Thoracic aorta (tissue), 2 donors: ENCODE measurements at places on chromosomes 1 and 21. TPM values are rescaled to one million over a fixed set of nuclear protein-coding genes. Genes with fewer than 3 reads are reported as not detected.

The ACTN2 gene
- 32.2 TPM for total RNA-seq

The A3GALT2 gene
- total RNA-seq = 0.71 TPM

The LCE1C gene
- total RNA-seq = 2.8 TPM

The IL12RB2 gene
- total RNA-seq = 3.5 TPM

- H3K4me1 ChIP-seq = no peaks in the 10 kb centered on the region
- H3K4me3 ChIP-seq = no peak overlapping the region
- no peak for DNase-seq
- no peaks in the 10 kb centered on the region for H3K27me3 ChIP-seq
- no peaks in the 10 kb centered on the region for H3K36me3 ChIP-seq
- no peak overlapping the region for H3K27ac ChIP-seq
These were observed 277.1 kb upstream of the NCAM2 start for GRCh38 chr21:20721151-20721550.

DNA sequence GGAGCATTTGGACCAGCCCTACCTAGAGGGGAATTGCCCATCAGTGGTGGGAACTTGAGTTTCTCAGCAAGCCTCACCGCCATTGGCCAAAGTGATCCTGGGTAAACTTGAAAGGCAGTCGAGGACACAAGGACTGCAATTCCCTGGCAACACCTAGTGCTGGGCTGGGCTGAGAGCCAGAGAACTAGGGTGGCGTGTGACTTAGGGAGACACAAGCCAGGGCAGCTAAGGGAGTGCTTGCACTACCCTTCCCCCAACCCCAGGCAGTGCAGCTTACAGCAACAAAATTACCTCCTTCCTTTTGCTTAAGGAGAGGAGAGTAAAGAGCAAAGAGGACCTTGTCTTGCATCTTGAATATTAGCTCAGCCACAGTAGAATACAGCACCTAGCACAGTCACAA, 176.9 kb upstream of the PRMT6 start:
- no peaks in the 10 kb centered on the region for H3K4me1 ChIP-seq
- H3K27ac ChIP-seq = no peak overlapping the region
- no peak overlapping the region for H3K4me3 ChIP-seq
- no peaks in the 10 kb centered on the region for H3K36me3 ChIP-seq
- DNase-seq = no peak

DNA sequence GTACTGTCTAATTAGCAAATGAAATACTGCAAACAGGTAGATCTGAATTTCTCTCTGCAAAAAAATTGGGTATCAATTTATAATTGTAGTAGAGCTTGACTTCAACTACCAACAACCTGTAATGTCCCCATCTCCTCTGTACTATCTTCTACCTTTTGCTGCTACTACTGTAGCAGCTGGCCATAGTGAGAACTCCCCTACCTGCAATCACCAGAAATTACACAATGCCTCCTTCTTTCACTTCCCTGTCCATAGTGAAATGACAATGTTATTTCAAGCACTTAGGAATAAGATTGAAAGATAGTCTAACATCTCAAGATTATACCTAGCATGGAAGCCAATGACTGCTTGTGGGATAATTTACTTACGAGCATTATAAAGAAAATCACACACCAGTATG, 100.4 kb downstream of the ACBD6 start:
- H3K4me3 ChIP-seq = no peak overlapping the region
- H3K27me3 ChIP-seq = no peaks in the 10 kb centered on the region
- no peaks in the 10 kb centered on the region for H3K36me3 ChIP-seq

- H3K27ac ChIP-seq = no peak overlapping the region
- no peaks in the 10 kb centered on the region for H3K27me3 ChIP-seq
- DNase-seq = no peak
- H3K4me1 ChIP-seq = no peaks in the 10 kb centered on the region
These were observed 58.5 kb downstream of the TYW3 start for GRCh38 chr1:74791491-74791890.

GRCh38 chr1:177411381-177411780, 240.6 kb downstream of the BRINP2 start:
- H3K4me1 ChIP-seq = no peaks in the 10 kb centered on the region
- no peak overlapping the region for H3K4me3 ChIP-seq
- no peaks in the 10 kb centered on the region for H3K27me3 ChIP-seq
- no peak for DNase-seq
- H3K36me3 ChIP-seq = no peaks in the 10 kb centered on the region

GRCh38 chr1:6167391-6168303, 12.5 kb downstream of the CHD5 start:
- DNase-seq = no peak
- H3K27ac ChIP-seq = no peak overlapping the region
- H3K4me1 ChIP-seq = no peaks in the 10 kb centered on the region
- H3K36me3 ChIP-seq = no peaks in the 10 kb centered on the region

- H3K4me3 ChIP-seq = no peak overlapping the region
- no peaks in the 10 kb centered on the region for H3K4me1 ChIP-seq
- no peaks in the 10 kb centered on the region for H3K27me3 ChIP-seq
- H3K27ac ChIP-seq = no peak overlapping the region
- H3K36me3 ChIP-seq = no peaks in the 10 kb centered on the region
- no peak for DNase-seq
These were observed 26.3 kb downstream of the CTNNBIP1 start for GRCh38 chr1:9883585-9884449.

DNA sequence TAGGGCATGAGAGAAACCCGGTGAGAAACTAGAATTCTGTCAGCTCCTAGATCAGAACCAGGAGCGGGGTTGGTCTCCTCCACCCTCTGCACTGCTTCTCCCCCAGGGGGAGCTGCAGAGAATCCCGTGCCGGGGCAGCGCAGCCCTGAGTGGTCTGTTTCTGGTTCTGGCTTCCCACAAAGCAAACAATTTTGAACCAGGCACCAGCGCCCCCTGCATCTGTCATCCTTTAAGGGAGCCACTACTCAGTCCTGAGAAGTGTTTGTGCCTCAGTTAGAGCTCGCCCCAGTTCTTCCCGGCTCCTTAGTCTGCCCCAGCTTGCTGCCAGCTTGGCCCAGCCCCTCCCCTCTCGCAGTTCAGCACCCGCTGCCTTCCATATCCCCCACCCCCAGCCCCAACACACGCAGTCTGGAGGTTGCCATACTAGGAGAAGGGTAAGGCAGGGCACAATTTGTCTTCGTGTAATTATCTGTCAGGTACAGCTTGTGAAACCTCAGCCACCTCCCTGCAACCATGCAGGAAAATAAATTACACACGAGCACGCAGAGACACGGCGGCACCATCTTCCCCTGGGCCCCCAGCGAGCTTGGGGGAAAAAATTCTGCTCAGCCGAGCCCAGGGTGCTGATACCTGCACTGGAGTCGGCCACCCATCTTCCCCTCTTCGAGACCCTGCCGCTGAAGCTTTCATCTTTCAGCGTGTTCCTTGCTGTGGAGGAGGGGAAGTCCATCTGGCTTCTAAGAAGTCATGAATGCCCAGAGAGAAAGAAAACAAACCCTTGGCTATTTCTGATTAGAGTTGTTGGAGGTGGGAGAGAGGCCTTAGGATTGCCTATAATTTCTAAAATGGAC, 62.6 kb upstream of the CD1D start:
- H3K4me3 ChIP-seq = peak overlapping the region; percentile 60
- no peaks in the 10 kb centered on the region for H3K4me1 ChIP-seq

DNA sequence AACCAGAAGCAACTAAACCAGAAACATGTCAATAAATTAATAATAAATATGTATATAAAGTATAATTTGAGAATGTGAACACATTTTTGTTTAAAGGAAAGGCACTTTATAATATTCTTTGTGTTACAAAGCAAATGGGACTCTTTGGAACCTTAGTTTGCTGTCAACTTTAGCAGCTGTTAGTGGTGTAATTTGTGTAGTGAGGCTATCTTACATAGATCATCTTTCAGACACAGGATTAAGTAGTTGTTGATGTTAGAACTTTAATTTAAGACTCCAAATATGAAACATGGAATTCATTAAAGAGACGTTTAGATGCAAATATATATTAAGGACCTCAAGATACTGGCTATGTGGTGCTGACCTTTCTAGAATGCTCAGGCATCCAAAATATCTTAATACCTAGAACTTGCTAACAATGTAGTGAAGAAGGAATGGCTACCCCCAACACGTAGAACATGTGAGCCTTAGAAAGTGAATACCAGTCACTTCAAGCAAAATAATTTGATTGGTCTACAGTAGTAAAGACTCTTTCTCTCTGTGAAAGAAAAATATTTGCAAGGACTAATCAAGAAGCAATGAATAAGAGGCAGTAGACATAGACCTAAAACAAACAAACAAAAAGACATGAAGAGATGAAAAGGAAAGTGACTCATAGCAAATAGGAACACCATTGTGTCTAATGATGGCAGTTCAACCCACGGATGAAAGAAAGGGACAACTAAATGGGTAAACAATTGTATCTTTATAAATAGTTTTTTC, 811.4 kb downstream of the USP25 start:
- no peaks in the 10 kb centered on the region for H3K27me3 ChIP-seq
- no peak overlapping the region for H3K4me3 ChIP-seq
- peaks cover 3% of the 10 kb centered on the region for H3K4me1 ChIP-seq
- no peak for DNase-seq
- H3K36me3 ChIP-seq = no peaks in the 10 kb centered on the region
- H3K27ac ChIP-seq = no peak overlapping the region

- no peaks in the 10 kb centered on the region for H3K36me3 ChIP-seq
- DNase-seq = no peak
- H3K27ac ChIP-seq = no peak overlapping the region
- H3K4me1 ChIP-seq = peaks cover 11% of the 10 kb centered on the region
- no peak overlapping the region for H3K4me3 ChIP-seq
These were observed 4.5 kb upstream of the TRIM67 start for GRCh38 chr1:231157311-231157710.

DNA sequence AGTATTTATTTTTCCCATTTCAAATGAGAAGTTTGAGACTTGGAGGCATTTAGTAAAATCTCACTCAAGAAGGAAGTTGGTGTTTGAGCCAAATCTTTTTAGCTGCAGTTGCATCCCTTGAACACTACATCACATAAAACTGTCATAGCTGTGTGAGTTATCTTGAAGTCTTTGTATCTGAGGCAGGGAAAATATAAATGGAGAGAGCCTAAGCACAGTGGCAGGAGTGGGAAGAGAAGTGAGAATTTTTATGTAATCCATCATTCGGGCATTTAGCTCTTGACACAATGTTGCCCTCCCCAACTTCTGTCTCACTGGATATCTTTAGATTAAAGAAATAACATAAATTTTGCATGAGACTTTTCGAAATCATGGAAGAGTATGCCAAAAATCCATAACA, 235.4 kb upstream of the GREM2 start:
- H3K4me3 ChIP-seq = no peak overlapping the region
- H3K27me3 ChIP-seq = no peaks in the 10 kb centered on the region
- no peak overlapping the region for H3K27ac ChIP-seq
- H3K36me3 ChIP-seq = no peaks in the 10 kb centered on the region
- H3K4me1 ChIP-seq = no peaks in the 10 kb centered on the region

- H3K27ac ChIP-seq = no peak overlapping the region
- DNase-seq = no peak
- H3K4me1 ChIP-seq = no peaks in the 10 kb centered on the region
These were observed 981.7 kb upstream of the B3GALT2 start for GRCh38 chr1:194167956-194168640.

DNA sequence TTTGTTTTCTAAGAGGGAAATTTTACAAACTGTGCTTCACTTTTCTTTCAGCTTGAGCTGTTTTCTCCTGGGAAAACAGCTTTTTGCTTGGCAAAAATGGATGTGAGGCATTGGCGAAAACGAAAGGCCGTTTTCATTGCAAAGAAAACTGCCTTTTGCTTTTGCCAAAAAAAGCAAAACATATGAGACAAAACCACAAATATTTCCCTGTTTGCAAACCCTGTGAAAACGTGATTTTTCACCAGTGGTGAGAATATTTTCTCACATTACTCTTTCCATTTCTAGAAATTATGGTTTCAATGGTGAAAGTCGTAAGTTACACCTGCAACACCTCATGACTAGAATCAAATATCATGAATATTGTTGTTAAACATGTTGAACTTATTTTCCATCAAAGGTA, 74.0 kb upstream of the ZBTB18 start:
- H3K27me3 ChIP-seq = no peaks in the 10 kb centered on the region
- H3K36me3 ChIP-seq = no peaks in the 10 kb centered on the region
- DNase-seq = no peak
- no peaks in the 10 kb centered on the region for H3K4me1 ChIP-seq
- no peak overlapping the region for H3K27ac ChIP-seq

DNA sequence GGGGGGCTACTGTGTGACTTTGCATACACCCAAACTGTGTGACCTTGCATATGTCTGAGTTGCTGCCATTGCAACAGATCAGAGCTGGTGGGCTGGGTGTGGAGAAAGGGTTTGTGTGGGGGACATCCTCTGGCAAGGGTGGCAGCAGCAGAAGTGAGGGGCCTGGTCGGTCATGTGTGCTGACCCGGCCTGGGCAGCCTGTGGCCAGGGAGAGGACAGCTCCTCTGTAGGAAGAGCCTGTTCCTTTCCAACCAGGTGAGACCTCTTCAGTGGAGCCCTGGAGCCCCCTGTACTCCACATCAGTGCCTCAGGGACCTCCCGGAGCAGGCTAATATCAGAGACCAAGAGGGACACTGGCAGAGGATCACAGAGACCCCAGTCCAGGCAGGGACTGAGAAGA, 8.3 kb downstream of the PCSK9 start:
- H3K27ac ChIP-seq = no peak overlapping the region
- no peaks in the 10 kb centered on the region for H3K36me3 ChIP-seq

- H3K27ac ChIP-seq = no peak overlapping the region
- H3K36me3 ChIP-seq = no peaks in the 10 kb centered on the region
- H3K4me1 ChIP-seq = no peaks in the 10 kb centered on the region
- DNase-seq = no peak
- no peak overlapping the region for H3K4me3 ChIP-seq
These were observed 322.9 kb downstream of the BARHL2 start for GRCh38 chr1:90394247-90394646.

- no peaks in the 10 kb centered on the region for H3K36me3 ChIP-seq
- DNase-seq = no peak
- no peak overlapping the region for H3K27ac ChIP-seq
- H3K27me3 ChIP-seq = no peaks in the 10 kb centered on the region
- H3K4me1 ChIP-seq = peaks cover 4% of the 10 kb centered on the region
These were observed 6.0 kb upstream of the EVI5 start for GRCh38 chr1:92790867-92791266.

- H3K27ac ChIP-seq = no peak overlapping the region
- no peaks in the 10 kb centered on the region for H3K27me3 ChIP-seq
- H3K4me3 ChIP-seq = no peak overlapping the region
- H3K36me3 ChIP-seq = no peaks in the 10 kb centered on the region
These were observed 13.5 kb downstream of the ZZZ3 start for GRCh38 chr1:77668924-77669449.

DNA sequence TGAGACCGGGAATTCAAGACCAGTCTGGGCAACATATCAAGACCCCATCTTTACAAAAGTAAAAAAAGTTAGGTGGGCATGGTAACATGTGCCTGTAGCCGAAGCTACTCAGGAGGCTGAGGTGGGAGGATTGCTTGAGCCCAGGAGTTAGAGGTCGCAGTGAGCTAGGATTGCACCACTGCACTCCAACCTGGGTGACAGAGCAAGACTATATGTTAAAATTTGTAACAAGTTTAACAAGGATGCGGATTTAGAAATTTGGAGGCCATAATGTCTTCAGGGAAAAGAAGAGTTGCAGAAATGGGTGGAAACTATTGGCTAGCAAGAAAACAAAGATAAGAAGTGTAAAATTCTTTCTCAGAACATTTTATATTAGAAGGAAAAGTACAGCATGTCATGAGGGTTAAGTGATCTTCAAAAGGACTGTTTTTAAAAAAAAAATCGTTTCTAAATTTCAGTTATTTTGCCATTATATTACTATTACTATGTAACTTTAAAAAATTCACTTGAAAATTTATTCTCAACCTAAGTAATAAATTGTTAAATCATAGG, 17.6 kb downstream of the SOAT1 start:
- no peak overlapping the region for H3K27ac ChIP-seq
- no peak for DNase-seq
- H3K36me3 ChIP-seq = no peaks in the 10 kb centered on the region
